GM12892 (cell line): ENCODE measurements at places on chromosomes 11 and 22.

- no peak for DNase-seq
Measured at GRCh38 chr11:77136074-77136473, 8.0 kb downstream of the MYO7A start.

- DNase-seq = no peak
Measured at GRCh38 chr11:31106968-31107576, 262.5 kb downstream of the DCDC1 start.

DNA sequence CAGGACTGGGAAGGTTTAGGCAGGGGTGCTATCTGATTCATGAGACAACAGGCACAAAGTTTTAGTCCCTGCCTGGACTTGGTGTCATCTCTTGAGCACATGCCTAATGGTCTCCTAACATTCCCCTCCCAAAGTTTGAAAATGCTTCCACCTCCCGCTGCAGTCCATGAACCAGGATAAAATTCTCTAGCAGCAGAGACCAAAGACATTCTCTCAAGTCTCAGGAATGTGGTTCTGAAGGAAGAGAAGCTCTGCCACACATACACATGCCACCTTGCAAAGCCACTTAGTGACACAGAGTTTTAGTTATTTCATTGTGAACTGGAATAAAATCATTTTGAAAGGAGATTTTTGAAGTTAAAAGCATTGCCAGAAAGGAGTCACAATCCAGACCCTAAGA is 15.5 kb downstream of the OR51B6 start:
- no peak for DNase-seq

- DNase-seq = peak; percentile 73
Measured at GRCh38 chr11:8033305-8034105, 46.4 kb downstream of the EIF3F start.

GRCh38 chr11:36015799-36016198 is 71.9 kb downstream of the LDLRAD3 start:
- DNase-seq = no peak

GRCh38 chr22:30705710-30706651 is 11.3 kb downstream of the OSBP2 start:
- no peak for DNase-seq

DNA sequence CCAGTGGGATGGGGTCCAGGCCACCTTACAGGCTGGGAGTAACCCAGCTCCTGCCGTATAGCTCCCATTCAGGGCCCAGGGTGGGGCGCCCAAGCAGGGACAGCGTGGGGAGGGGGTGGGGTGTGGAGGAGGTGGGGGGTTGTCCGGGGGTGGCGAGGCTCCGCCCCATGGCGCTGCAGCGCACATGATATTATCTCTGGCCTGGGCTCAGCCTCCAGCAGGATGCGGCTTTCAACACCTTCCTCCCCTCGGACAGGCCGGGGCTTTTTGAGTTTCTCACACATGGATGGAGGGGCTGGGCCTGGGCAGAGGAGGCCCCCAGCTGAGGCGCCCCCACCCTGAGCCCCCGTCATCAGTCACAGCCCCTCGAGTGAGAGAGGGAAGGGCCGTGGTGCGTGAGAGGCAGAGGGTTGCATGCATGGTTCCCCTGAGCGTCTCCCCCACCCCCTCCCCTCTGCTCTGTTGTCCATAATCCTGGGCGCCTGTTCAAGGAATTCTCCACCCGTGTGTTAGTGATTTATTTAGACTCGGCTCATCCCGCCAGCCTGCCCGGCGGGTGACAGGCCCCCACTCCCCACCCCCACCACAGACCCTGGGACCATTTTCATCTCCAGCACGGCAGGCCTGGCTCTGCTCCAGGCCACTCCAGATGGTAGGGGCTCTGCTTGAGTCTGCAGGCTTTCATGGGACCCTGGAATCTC is 44.9 kb downstream of the WNT11 start:
- DNase-seq = no peak

DNA sequence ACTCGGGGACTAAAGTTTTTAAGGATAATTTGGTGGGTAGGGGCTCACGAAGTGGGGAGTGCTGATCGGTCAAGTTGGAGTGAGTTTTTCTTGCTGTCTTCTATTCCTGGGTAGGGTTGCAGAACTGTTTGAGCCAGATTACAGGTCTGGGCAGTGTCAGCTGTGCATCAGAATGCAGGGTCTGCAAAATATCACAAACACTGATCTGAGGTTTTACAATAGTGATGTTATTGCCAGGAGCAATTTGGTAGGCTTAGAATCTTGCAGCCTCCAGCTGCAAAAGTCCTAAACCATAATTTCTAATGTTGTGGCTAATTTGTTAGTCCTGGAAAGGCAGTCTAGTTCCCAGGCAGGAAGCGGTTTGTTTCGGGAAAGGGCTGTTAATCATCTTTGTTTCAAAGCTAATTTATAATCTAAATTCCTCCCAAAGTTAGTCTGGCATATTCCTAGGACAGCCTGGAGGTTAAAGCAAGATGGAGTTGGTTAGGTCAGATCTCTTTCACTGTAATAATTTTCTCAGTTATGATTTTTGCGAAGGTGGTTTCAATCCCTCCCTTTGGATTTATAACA is 39.7 kb upstream of the CALCA start:
- no peak for DNase-seq
